NCI-H1092 treated with DMSO at 0.1 percent for 48 hours (cell line): ENCODE measurements at places on chromosomes 3 and 15.

GRCh38 chr3:115186351-115187148 is 39.5 kb upstream of the ZBTB20 start:
- DNase-seq, result no peak

GRCh38 chr3:13708301-13708700 is 159.4 kb downstream of the FBLN2 start:
- DNase-seq, result no peak

GRCh38 chr3:179286331-179286730 is 35.4 kb upstream of the KCNMB3 start:
- DNase-seq, result no peak

- DNase-seq, result no peak
These were observed 58.2 kb upstream of the NR2E3 start for GRCh38 chr15:71752128-71752527.

- no peak for DNase-seq
These were observed 6.4 kb downstream of the PFN2 start for GRCh38 chr3:149964291-149964690.

DNA sequence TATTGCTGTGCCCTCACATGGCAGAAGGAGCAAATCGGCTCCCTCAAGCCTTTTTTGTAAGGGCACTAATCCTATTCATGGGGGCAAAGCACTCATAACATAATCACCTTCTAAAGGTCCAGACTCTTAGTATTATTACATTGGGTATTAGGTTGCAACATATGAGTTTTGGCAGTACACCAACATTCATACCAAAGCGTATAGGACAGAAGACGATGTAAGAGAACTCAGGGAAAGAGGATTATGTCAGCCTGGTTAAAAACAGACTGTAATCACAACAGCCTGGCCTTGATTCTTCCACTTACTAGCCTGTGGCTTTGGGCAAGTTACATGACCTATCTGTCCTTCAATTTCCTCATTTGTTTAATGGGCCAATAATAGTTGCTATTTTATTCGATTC is 828.5 kb upstream of the NECTIN3 start:
- DNase-seq, result no peak

DNA sequence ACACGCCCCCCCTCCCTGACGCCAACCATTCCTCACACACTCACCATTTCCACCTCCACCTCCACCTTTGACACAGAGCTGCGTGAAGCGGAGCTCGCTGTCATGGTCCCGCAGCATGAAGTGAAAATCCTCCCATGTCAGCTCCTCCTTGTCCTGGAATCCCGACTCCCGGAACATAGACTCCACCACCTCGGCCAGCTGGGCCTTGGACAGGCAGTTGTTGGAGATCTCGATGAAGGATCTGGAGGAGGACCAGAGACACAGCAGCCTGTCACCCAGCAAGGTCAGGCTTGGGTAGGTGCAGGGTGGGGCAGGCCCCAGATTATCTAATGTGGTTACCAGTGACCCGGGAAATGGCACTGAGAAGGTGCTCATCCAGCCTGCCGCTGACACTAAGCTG is 12.2 kb downstream of the DUOX2 start:
- DNase-seq, result no peak

GRCh38 chr15:58260205-58260724 is 122.1 kb downstream of the AQP9 start:
- DNase-seq, result peak; percentile 57

DNA sequence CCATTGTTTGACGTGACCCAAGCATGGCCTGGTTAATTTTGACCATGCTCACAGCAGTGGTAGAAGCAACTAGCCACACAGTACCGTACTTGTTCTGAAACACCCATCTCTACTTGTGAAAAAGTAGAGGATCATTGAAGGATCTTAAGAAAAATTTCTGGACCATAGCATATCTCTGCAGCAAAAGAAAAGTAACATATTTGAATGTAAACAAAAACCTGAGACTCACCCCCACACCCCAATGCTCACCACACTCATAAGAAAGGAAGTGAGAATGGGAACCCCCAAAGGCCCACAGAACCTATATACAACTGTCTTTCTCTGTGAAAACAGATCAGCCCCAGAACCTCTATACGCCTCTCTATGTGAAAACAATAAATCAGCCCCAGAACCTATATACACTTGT is 33.8 kb upstream of the TFRC start:
- DNase-seq, result no peak

- DNase-seq, result no peak
These were observed 41.2 kb upstream of the ZNF385D start for GRCh38 chr3:21792176-21792575.

DNA sequence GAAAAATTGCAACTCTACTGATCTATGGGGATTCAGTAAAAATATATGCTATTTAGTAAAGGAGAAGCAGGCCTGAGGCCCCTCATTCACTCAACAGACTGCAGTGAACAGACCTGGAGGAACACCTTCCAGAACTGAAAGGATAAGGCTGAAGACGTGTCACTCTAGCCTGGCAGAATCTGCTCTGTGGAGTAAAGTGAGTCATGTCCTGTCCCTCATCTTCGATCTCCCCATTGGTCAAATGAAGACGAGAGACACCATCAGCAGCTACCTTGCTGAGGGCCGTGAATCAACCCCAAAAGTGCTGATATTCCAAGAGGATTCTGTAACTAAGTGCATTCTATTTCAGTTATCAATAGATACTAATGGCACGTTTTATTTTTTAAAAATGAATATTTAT is 359.7 kb downstream of the FGF12 start:
- no peak for DNase-seq

DNA sequence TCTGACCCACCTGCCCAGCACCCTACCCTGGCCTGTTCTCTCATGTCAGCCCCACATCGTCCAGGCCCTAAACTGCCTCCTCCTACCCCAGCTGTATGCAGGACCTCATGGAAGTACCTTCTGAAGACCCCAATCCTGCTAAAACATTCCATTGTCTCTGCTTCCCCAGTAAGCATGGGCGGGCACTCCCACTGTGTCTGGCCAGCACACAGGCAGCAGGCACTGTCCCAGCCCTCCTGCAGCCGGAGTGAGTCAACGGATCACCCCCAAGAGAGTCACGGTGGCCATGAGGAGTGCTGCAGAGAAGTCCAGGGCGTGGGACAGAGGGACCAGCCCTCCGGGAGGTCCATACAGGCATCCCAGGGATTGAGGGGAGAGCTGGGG is 36.4 kb upstream of the SLCO2A1 start:
- no peak for DNase-seq

DNA sequence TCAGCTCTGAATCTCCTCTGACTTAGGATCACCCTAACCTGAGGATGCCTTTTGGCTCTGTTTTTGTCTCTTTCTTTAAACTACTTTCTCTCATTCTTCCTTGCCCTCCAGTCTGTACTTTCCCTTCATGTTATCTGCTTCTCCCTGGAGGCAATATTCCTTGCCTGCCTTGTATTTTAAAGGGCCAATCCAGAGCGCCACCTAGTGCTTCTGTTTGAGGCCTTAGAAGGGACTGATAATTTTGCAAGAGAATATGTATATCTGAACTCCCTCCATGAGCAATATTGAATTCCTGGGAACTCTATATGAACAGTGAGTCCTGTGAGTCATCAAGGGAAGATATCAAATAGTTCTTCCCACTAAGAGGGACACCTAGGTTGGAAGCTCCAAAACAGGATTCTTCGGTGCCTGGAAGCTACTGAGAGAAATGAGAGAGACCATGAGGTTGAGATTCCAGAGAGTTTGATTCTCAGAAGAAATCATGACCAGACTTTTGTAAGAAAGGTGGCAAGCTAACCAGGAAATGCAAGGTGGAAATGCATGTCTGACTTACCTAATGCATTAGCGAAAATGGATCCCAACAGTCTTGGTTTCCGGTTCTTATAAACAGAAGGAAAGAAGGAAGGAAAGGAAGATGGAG is 203.8 kb upstream of the CD96 start:
- peak; percentile 16 for DNase-seq

- DNase-seq, result no peak
These were observed 13.9 kb upstream of the C15orf61 start for GRCh38 chr15:67506775-67507747.

DNA sequence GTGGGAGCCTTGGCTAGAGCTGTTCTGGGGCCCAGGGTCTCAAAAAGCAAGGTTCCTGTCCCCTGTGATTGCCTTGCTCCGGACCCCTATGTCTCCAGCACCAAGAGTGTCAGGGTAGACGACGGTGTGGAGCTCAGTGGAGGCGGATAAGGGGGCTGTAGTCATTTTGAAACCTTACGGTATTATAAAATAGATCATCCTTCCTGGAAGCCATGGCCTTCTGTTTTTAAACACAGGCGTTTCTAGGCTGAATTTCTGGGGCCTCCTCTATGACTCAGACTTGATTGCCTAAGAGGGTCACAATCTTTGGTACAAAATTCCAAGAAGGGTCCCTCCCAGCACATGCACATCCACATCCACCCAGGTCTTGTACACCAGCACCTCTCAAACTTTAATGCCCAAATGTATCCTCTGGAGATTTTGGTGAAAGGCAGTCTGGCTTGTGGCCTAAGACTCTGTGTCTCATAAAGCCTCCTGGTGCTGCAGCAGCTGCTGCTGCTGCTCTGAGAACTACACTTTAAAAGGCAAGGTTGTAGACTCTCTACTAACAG is 70.5 kb upstream of the XCR1 start:
- DNase-seq, result no peak

DNA sequence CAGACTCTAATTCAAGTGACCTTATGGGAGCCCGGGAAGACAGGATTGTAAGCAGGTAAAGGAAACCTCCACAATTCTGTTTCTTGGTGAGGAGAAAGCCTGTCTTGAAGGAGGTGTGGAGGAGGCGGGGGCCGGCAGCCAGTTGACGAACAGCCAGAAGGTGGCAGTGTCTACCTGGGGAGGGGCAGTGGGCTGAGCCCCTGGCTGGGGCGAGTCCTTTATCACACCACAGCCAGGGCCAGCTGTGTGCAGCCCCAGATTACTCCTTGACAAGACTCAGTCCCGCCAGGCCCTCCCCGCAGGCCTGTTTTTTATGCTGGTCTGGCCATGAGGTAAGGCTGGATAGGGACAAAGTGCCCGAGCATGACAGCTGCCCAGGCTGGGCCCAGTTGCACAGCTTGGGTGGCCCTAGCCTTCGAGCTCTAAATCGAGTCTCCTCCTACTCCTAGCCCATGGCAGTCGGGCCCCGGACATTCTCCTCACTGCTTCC is 40.9 kb upstream of the IDH2 start:
- DNase-seq, result peak; percentile 40

DNA sequence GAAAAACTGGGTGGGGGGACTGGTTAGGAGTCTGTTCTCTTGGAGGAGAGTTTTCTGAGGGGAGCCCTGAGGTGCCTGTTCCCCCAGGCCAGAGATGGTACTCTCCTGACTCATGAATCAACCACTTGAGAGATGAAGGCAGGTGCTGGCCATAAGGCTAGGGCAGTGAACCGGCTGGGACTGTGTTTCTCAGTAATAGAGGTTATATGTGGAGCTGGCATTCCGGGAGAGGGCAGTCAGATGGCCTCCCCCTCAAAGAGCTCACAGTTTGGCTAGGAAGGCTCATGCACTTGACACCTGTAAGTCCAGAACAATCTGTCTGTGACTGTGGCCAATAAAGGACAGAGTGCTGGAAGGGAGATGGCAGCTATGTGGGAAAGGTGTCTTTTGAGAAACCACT is 10.0 kb upstream of the SCN10A start:
- no peak for DNase-seq

GRCh38 chr3:169842960-169843359 is 26.8 kb downstream of the LRRC31 start:
- no peak for DNase-seq

- DNase-seq, result no peak
These were observed 482.1 kb downstream of the OCA2 start for GRCh38 chr15:27617013-27617412.

- DNase-seq, result no peak
These were observed 211.0 kb downstream of the IGSF11 start for GRCh38 chr3:118823626-118824025.
